ENCODE measurements at places on chromosomes 5 and 9.

GRCh38 chr9:82757924-82758323 is 305.0 kb downstream of the RASEF start:
- DNase-seq, result no peak

DNA sequence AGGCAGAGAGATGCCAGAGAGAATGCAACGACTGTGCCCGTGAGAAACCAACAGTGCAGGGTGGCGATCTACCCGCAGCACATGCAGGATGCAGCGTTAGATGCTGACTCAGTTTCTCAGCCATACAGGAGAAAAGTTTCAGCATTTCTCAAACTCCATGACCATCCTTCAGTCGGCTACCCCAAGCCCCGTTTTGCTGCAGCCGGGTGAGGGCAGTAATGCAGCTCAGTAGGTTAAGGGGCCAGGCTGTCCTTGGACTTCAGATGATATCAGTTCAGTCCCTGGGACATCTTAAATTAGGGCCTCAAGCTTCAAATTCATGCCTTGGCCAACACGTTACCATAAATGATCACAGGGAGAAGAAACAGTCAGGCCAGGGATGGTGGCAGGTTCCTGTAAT is 125.5 kb downstream of the PALM2AKAP2 start:
- DNase-seq, result no peak

GRCh38 chr5:141409598-141410306 is 1.9 kb downstream of the PCDHGB6 start:
- no peak for DNase-seq

DNA sequence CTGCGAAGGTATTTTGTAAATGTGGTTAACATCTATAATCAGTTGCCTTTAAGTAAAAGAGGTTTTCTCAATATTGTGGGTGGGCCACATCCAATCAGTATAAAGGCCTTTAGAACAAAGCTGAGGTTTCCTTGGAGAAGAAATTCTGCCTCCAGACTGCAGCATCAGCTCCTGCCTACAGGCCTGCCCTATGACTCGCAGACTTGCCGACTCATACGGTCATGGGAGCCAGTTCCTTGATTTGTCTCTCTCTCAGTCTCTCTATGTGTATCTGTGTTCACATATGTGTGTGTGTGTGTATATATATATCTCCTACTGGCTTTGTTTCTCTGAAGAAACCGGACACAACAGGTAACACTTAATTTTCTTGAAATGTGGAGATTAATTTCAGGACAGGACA is 45.3 kb downstream of the SLC36A1 start:
- no peak for DNase-seq

DNA sequence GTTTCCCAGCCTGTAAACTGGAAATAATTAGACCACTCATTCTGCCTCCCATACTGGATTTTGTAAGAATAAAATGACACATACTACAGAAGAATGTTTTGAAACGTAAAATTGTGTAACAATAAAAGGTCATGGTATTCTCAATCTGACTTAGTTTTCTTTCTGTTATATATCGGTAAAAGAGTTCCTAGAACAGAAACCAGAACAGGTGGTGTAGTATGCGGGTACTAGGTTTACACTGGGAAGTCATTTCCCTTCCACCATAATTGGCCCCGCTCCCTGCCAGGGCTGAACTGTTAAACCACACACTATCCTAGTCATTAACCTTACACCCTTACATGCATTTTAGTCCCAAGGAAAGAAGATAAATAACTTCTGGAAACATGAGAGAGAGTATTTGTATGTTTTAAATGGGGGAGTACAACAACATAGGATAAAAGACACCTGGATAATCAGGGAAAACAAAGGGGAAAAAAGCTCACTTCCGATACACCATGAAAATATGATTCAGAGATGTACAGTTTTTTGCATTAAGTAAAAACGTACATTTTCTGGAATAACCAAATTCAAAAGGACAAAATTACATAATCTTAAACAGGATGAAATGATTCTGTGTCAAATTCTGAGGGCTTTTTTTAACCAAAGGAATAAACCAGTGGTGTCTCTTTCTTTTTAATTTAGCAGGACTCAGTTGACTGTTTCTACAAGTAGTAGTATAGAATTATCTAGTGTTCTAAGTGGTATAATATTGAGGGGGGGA is 199.7 kb downstream of the GLIS3 start:
- no peak for DNase-seq
